ENCODE measurements at places on chromosomes 12 and 14.

GRCh38 chr12:57370696-57371095 lies 60.1 kb downstream of the R3HDM2 start:
- DNase-seq = no peak

- DNase-seq = peak; percentile 29
These were observed 475.8 kb downstream of the RAD51B start for GRCh38 chr14:68295316-68295816.

DNA sequence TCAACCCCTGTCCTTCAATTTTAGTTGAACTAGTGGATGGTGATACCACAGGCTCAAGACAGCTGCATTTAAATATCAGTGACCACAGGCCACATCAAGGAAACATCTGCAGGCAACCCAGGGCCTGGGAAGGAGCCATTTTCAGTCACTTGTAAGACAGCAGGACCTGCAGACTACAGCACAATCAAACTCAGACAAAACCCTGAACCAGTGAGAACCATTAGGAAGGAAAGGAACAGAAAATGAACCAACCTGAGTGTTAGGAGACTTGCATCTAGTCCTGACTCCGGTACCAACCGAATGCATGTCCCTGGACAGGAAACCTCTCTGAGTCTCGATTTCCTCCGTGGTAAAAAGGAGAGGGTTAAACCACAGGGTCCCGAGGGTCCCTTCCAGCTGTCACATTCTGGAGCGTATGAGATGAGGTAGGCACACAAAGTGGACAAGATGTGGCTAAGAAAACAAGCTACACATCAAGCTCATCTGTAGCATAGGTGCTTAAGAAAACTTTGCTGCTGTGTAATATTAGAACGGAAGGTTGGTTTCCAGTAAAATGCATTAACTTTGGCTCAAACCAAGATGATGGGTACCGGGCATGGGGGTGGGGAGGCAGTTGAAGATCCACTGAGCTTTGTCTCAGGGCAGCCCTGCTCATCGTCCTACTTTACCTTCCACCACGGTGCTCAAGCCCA lies 1.6 kb upstream of the CDKN1B start:
- no peak for DNase-seq

DNA sequence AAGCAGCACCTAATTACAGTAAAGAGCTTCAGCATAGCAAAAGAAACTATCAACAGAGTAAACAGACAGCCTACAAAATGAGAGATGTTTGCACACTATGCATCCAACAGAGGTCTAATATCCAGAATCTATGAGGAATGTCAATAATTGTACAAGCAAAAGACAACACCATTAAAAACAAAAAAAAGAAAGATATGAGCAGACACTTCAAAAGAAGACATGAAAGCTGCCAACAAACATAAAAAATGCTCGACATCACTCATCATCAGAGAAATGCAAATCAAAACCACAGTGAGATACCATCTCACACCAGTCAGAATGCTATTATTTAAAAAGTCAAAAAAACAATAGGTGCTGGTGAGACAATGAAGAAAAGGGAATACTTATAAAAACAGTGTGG lies 273.1 kb downstream of the TMTC2 start:
- DNase-seq = no peak

- DNase-seq = no peak
These were observed 25.9 kb downstream of the CD9 start for GRCh38 chr12:6226002-6226678.

DNA sequence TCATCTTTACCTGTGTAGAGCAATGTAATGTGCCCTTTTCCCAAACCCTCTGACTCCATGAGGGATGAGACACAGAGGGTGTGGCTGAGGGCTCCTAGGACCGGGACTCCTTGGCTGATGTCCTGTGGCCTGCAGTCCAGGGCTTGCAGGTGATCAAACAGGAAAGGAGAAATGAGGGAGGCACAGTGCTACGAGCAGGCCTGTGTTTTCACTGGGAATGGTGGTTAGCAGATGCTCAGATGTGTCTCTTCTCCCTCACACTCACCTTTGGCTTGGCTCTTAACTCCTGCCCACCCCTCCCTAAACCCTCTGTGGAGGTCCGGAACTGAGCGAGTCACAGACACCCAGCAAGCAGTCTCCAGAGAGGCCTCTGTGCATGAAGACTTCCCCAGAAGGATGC lies 254.4 kb downstream of the DAD1 start:
- peak; percentile 10 for DNase-seq

Data from Daoy (cell line).